ENCODE measurements at places on chromosomes 6 and 20. TPM values are rescaled to one million over a fixed set of nuclear protein-coding genes. Genes with fewer than 3 reads are reported as not detected.

The CDSN gene
- not detected for total RNA-seq

The TP53TG5 gene
- total RNA-seq: not detected

The PACRG gene
- 7.2 TPM for total RNA-seq

The PRL gene
- 0.54 TPM for total RNA-seq

The C2 gene
- 4.1 TPM for total RNA-seq

The IPCEF1 gene
- 4.4 TPM for total RNA-seq

DNA sequence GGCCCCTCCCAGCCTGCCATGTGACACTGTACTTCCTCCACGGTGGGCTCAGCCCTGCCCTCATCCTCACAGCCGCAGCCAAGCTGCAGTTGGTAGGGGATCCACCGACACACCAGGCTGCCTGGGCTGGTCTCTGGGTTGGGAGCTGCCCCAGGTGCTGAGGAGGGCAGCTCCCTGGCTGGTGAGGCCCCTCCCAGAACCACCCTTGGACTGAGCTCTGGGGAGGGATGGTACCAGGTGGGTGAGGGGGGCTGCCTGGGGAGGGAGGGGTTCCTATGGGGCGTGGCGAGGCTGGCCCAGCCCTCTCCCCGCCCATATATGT is 185 bp upstream of the TNFRSF6B start:
- no peak for DNase-seq

- no peak for DNase-seq
Observed at GRCh38 chr6:4664117-4664626, 112.0 kb upstream of the CDYL start.

GRCh38 chr6:129368076-129368475 is 341.9 kb downstream of the ARHGAP18 start:
- no peak for DNase-seq

DNA sequence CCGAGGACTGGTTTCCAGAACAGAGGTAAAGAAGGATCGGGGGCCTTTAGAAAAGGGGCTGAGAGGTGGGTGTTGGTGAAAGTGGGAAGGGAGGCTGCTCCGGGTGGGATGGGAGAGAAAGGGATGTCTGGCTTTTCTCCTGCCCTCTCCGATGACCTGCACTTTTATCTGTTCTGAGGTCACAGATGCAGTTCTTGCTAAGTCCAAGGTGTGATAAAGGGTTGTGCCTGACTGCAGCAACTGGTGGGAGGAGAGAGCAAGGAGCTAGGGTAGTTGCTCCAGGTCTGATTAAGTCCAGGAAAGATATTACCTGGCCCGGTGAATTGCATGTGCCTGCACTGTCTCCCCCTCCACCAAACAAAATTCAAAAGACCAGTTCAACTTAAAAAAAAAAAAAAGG is 145.6 kb upstream of the SOX4 start:
- DNase-seq: no peak

- DNase-seq: no peak
Observed at GRCh38 chr20:44153636-44154043, 33.3 kb downstream of the JPH2 start.

DNA sequence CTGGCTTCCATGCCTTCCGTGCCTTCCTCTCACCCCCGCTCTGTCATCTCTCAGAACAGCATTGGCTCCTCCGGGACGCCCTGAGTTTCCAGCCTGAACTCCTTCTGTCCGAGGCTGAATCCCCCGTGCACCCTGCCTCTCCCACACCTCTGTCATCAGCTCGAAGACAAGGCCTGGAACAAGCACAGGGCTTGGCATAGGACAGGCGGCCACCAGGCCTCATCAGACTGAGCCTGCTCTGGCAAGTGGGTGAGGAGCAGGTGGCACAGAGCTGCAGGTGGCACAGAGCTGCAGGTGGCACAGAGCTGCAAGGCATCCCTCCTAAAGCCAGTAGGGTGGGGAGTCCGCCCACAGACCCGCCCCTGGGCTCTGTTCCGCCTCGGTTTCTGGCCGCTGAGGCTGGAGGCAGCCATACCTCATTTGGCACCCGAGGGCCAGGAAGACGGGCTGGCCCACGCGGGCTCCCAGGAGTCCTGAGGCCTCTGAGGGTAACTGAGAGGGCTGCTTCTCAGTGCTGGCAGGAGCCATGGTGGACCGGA is 60.2 kb downstream of the EZR start:
- peak; percentile 78 for DNase-seq

- no peak for DNase-seq
Observed at GRCh38 chr6:148451690-148452089, 109.1 kb downstream of the SASH1 start.

- DNase-seq: no peak
Observed at GRCh38 chr6:38273325-38273724, 366.4 kb downstream of the BTBD9 start.

GRCh38 chr20:44495257-44495656 is 19.6 kb downstream of the TTPAL start:
- no peak for DNase-seq

DNA sequence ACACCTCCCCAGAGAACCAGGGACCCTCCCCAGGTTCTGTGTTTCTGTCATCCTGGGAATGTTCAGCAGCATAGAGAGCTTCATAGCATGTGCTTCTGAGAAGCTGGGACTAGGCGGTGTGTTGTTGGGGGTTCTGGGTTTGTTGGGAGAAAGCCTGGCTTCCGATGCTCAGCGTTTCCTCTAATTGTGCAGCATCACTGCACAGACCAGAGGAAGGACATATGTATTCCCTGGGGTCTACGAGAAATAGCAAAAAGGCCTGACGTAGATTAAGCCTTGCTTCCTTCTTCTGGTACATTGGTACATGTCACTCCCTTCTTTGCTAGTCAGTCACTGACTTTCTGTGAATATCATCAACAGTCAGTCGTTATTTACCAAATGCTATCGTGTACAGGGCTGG is 96.9 kb upstream of the SGK1 start:
- DNase-seq: no peak

DNA sequence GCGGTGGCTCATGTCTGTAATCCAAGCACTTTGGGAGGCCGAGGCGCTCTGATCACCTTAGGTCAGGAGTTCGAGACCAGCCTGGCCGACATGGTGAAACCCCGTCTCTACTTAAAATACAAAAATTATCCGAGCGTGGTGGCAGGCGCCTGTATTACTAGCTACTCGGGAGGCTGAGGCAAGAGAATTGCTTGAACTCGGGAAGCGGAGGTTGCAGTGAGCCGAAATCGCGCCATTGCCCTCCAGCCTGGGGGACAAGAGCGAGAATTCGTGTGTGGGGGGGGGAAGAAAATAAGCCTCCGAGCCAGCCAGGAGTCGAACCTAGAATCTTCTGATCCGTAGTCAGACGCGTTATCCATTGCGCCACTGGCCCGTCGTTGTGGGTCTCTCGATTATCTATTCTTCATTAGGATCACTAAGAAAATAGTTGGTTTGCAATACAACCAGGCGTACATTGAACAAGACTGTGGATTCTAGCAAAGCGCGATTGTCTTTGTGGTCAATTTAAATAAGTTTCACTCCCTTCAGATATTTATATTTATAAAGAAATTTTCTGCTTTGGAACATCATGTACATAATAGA is 33.9 kb upstream of the PRSS16 start:
- no peak for DNase-seq

DNA sequence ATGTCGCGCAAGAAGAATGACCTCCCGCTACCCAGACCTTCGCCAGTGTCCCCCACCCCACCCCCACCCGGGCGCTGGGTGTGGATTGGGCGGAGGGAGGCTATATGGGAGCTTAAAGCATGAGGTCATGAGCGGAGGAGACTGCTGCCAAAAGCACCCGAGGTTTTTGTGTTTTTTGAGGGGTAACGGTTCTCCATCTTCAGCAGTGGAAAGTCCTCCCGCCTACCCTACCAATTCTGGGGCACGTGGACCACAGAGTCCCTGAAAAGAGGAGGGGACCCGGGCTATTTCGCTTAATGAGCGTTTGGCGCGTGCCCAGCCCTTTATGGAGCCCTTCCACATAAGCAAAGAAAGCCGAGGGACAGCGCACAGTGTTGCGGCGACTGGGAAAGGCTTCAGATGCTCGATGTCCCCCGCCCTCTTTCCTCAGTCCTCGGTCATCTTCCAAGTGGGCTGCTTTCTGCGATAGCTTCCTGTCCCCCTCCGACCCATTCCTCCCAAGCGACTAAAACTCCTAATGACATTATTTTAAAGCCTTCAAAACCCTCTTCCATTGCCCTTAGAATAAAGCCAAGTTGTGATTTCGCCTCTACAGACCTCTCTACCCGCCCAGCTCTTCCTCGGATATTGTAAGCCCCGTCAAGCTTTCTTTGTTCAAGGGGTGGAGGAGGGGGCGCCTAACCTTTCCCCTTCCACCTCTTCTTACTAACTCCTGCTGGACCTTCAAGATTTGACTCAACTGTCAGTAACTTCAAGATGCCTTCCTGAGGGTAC is 2.1 kb upstream of the TRERF1 start:
- DNase-seq: peak; percentile 45

DNA sequence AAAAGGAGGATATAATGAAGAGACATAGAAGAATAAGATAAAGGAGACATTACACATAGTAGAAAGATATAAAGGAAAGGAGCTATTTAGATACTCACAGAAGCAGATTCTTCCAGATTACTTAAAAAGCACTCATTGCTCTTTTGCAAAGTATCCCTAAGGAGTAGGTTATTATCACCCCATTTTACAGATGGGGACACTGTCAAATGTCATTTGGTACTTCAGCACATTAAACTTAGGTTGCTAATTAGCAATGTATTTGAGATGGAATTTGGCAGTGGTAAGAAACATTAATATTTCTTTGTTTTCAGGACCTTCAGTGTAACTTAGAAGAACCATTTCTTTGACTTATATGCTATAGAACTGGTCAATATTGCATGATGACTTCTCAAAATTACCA is 11.9 kb upstream of the HIVEP1 start:
- DNase-seq: no peak

DNA sequence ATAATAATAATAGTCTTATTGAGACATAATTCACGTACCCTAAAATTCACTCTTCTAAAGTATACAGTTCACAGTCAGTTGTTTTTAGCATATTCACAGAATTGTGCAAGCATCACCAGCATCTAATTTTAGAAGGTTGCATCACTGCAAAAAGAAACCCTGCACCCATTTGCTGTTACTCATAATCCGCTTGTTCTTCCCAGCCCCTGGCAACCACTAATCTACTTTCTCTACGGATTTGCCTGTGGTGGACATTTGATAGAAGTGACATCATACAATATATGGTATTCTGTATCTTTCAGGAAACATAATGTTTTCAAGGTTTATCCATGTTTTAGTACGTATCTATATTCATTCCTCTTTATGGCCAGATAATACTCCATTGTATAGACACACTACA is 41.5 kb upstream of the FAM184A start:
- DNase-seq: no peak

- no peak for DNase-seq
Observed at GRCh38 chr20:52985687-52986086, 13.5 kb downstream of the TSHZ2 start.
